Activated CD4-positive, alpha-beta T cell treated with anti-CD3 and anti-CD28 coated beads for 1 hour (primary cell): ENCODE measurements at places on chromosomes 4 and X.
A peak's percentile ranks its signal among the peaks of the same experiment; 100 is the strongest.

- DNase-seq, result no peak
Observed at GRCh38 chrX:136256026-136256425, 4.8 kb upstream of the MAP7D3 start.

- no peak for DNase-seq
Observed at GRCh38 chr4:186015212-186015817, 53.6 kb upstream of the TLR3 start.

DNA sequence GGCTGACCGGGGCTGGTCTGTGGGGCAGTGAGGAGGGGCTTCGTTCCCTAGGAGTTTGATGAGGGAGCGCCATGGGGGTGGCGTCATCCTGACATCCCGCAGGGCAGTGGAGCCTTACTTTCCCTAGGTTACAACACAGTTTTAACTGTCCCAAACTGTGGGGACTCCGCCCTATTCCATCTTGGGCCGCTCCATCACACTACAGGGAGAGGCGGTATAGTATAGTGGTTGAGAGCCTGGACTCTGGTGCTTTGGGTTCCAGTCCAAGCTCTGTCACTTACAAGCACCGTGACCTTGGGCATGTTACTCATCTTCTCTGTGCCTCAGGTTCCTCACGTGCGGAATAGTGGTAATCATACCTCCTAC is 44.2 kb downstream of the ZNF185 start:
- DNase-seq, result no peak

GRCh38 chr4:79788884-79789283 is 284.1 kb downstream of the ANTXR2 start:
- DNase-seq, result no peak

- no peak for DNase-seq
Observed at GRCh38 chr4:73193155-73193554, 65.4 kb downstream of the ANKRD17 start.

DNA sequence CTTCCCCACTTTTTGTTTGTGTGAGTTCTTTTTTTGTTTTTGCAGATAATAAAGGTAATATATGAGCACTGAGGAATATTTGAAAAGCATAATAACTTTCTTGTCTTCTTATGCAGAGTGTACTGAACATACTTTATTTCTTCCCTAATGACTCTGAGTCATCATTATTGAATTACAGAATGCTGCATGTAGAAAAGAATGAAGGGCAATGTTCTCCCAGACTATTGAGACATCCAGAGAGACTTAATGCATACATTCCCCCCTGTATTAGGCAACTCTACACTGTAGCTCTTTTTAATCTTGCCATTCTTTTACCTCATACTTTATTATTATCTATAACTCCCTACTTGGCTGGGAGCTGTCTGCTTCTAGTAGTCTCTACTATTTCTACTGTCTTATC is 240.5 kb upstream of the ANKRD50 start:
- DNase-seq, result no peak

DNA sequence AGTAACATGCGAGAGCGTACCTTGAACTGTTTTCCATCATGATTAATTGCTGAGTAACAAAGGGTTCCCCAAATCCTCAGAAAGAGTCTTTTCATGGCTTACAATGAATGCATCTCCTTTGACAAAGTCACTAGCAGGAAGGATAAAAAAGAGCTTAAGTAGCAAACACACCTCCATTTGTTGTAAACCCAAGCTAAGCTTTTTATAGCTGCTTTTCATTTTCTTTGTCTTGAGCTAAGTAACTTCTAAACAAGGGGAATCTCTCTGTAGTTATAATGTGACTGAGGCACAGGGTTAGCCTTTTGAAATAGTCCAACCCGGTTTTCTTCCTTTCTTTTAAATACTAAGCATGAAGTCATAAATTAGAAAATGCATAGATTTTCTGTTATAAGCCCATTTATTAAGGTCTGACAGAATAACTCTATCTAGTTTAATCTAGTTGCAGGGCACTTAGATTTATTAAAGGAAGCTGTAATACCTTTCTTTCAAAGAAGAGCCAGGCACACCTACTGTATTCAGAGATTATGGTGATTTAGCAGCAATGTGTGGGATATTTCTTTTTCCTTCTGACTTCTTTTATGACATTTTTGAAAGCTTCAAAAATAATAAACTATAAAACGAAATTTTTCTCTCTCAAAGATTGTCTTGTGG is 226.9 kb upstream of the SMIM31 start:
- DNase-seq, result no peak

DNA sequence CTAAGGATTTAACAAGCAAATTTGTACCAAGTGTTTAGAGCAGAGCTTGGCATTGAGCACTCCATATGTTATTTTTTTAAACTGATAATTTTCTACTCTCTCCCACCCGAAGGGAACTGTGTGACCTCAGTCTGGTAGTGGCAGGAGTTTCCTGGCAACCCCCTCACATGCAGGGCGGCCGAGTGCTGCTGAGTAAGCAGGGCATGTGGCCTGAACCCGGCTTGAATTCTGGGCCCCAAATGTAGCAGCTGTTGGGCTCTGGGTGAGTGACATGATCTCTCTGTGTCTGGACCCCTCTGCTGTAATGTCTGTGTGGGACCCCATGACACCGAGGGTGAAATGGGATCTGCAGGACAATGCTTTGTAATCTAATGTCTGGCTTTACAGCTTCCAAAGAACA is 13.6 kb upstream of the C4orf50 start:
- DNase-seq, result no peak

DNA sequence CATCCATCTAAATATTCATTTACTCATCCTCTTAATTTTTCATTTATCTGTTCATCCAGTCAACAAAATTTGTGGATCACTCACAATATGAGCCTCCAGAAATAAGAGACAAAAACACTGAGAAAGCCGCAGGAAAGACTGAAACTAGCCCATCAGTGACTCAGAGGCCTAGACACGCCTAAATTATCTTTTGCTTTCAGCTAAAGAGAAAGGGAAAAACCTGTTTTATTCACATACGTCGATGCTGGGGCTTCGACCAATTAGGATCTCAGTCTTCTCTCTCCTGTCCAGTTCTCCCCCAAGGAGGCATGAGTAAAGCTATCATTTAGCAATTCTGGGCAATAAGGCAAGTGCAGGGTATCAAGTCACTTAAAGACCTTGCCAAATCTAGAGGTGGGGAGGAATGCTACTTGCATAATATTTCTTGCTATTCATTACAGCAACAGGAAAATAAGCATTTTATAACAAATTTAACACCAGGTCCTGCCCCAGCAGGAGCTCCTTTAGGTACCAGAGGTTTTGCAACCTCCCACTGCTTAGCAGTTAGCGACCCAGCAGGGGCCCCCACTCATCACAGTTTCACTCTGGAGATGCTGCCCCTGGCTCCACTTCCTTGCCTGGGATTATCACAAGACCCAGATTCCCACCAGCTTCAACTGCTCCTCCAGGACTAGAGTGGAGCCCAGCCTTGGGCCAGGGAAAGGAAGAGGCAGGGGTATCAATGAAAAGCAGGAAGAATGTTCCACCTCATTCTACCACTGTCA is 30.1 kb upstream of the TMEM154 start:
- no peak for DNase-seq

- DNase-seq, result no peak
Observed at GRCh38 chrX:130415201-130415600, 13.4 kb downstream of the RBMX2 start.

DNA sequence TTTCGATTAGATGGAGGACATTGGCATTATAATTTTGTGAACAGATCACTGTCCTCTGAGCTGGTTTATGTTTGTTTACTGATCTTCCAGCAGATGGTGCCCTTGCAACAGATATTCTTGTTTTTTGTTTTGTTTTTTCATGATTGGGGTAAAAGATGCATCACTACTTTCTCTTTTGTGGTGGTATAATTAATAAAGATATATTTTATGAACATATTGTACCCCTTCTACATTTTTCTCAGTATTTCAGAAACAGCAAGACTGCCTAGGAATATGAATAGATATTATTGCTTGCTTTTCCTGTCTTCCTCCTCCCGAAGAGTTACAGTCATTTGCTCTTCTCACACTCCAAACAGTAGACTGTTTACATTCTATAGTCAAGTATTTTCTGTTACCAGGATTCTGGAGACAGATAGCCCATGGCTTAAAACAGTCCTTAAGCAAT is 905.2 kb downstream of the TRAM1L1 start:
- no peak for DNase-seq

- no peak for DNase-seq
Observed at GRCh38 chr4:56209767-56210166, 177.5 kb downstream of the AASDH start.

- no peak for DNase-seq
Observed at GRCh38 chr4:78956975-78957374, 17.7 kb upstream of the PAQR3 start.

DNA sequence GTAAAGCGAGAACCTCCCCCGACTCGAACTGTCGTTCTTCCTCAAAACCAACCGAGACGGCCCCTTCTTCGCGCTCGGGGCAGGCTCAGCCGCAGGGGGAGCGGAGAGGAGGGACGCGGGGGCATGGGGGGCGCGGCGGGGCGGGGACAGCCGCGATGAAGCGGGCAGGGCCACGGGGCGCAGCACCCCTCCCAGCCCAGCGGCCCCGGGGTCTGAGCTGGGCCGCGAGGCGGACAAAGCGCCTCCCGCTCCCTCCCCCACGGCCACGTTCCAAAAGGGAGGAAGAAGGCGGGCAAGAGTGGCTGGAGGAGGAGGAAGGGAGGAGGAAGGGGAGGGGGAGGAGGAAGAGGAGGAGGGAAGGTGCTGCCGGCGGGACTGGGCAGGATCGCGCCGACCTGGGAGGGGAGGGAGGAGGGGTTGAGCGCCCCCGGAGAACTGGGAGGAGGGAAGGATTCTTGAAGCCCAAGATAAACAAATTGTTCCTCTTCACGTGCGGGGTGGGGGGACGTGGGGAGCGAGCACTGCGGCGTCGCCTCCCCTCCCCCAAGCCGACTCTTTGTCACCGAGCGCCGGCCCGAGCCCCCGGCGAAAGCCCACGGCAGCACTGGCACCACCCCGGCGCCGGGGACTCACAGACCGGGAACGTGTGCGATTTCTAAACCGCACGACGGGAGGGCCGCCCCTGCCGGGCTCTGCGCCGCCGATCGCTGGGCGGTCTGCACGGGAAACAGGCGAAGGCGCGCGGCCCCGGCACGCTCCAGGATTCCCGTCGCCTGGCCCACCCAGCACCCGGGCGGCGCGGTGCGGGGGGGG is 2.9 kb downstream of the MAML3 start:
- DNase-seq, result peak; percentile 64

DNA sequence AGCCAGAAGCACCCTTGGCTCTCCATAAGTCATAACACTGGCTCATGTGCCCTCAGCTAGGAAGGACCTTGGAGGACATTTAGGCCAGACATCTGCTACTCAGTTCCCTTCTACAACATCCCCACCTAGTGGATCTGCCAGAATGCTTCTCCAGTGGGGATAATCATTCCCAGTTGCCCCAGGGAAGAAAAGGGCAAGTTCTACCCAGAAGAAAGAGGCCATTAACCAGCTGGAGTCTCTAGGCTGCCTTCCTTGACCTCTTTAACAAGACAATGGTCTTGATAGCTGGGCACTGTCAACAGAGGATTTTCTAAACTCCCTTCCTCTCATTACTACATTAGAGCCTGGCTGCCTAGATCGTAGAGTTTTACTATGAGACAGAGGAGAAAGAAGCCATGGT is 42.0 kb downstream of the LGI2 start:
- DNase-seq, result no peak

DNA sequence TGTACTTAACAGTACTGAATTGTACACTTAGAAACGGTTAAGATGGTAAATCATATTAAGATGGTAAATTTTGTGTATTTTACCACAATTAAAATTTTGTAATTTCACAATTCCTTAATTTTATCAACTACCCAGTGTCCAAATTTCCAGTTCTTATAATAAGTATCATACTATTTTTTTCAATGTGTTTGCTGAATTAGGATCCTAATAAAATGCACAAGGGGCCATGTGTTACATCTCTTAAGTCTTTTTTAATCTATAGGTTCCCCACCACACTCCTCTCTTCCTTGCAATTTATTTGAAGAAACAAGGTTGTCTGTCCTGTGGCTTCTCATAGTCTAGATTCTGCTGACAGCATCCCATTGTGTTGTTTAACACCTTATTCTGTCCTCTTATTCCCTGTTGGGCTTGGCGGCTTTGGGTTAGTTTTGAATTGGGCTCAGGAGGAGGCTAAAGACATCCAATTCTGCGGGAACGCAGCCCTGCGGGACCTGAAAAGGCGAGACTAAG is 533 bp upstream of the SYAP1 start:
- no peak for DNase-seq

DNA sequence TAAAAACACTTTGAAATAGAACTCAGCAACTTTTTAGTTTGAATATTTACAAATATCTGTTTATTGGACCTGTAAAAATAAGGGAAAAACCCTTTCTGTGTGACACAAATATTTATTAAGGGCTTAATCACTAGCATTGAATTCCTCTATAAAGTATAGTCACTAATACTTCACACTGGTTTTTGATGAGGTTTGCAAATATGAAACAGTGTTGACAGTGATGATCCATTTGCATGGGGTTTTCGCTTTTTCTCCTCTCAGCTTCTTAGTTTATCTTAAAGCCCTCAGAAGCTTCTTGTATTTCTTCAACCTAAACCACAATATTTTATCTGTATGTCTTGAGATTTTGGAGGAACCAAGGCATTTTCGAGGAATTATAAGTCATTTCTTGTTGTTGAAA is 96.6 kb upstream of the TEX13A start:
- DNase-seq, result no peak

DNA sequence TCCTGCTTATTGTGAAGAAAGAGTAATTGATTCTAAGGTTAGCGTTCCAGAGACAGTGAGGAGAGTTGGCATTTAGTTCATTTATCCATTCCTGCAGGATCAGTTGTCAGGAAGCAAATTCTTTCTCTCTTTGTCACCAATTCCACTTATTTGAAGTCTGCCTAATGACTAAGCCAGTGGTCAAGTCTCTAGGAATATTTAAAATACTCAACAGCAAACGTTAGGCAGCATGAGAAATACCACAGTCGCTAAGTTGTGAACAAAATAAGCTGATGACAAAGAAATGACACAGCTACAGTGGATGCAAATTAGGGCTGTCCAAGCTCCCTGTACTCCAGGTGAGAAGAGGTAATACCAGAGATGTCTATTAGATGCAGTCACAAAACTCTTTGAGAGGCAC is 6.6 kb upstream of the MAGEB17 start:
- no peak for DNase-seq

DNA sequence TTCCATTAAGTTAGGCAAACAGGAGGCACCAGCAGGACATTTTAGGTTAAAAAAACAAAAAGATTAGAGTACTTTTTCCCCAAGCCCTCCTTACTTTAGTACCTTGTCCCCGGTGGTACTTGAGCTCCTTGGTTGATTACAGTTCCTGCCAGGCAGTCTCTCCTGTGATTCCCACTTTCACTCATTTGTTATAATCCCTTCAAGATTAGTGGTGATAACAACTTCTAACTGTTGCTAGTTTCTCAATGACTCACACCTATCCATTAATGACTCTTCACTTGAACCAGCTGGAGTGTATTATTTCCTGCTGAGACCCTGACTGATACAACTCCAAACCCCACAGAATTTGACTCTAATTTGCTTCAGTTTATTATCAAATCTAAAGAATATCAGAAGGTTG is 765.0 kb upstream of the DIAPH2 start:
- no peak for DNase-seq

GRCh38 chr4:69684804-69685203 is 31.8 kb upstream of the UGT2A1 start:
- DNase-seq, result no peak

GRCh38 chr4:70651864-70652506 is 14.3 kb downstream of the JCHAIN start:
- DNase-seq, result no peak
